ENCODE measurements at places on chromosomes 12 and 14. TPM values are rescaled to one million over a fixed set of nuclear protein-coding genes. Genes with fewer than 3 reads are reported as not detected.

- no peak overlapping the region for H3K27ac ChIP-seq
- H3K36me3 ChIP-seq, result peaks cover 5% of the 10 kb centered on the region
- no peak overlapping the region for H3K4me3 ChIP-seq
- H3K4me1 ChIP-seq, result no peaks in the 10 kb centered on the region
- H3K27me3 ChIP-seq, result peaks cover 22% of the 10 kb centered on the region
Observed at GRCh38 chr14:77275601-77276017, 4.6 kb upstream of the NGB start.

DNA sequence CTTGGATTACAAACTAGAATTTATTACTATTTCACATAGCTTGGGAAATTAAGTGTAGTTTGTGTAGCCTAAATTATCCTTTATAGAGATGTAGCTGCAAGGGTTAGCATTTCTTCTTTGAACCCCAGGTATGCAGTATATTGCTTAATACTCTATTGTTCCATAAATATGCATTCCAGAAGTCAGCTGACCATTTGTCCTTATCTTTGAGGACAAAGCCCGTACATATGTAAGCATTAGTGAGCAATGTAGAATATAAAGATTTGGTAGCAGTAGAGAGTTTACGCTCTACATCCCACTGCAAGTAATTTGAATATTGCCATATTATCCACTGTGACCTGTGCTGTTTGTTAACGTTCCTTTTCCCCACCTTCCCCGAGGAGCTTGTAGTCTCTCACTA is 26.9 kb downstream of the PPM1A start:
- no peaks in the 10 kb centered on the region for H3K36me3 ChIP-seq
- no peak overlapping the region for H3K4me3 ChIP-seq
- DNase-seq, result no peak
- H3K4me1 ChIP-seq, result peaks cover 12% of the 10 kb centered on the region
- H3K27me3 ChIP-seq, result no peaks in the 10 kb centered on the region
- no peak overlapping the region for H3K27ac ChIP-seq

GRCh38 chr12:20140751-20141150 is 227.6 kb upstream of the PDE3A start:
- H3K27ac ChIP-seq, result no peak overlapping the region
- H3K4me1 ChIP-seq, result no peaks in the 10 kb centered on the region
- H3K4me3 ChIP-seq, result no peak overlapping the region

DNA sequence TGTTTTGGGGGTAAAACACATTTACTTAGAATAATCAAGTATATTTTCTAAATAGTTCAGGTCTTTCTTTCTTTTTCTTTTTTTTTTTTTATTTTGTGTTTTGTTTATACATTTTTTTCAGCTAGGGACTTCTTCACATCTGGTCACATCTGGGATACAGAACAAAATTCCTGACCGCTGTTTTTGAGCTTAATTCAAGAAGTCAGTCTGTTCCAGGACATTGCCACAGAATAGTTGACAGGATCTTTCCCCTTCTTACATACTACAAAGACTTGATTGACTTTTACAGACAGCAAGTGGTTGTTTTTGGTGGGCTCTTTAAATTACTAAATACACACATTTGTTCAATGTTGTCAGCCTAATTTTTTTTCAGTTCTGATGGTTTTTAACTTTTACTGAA is 41.8 kb upstream of the DCN start:
- H3K36me3 ChIP-seq, result no peaks in the 10 kb centered on the region
- no peak overlapping the region for H3K27ac ChIP-seq
- DNase-seq, result no peak
- H3K4me1 ChIP-seq, result no peaks in the 10 kb centered on the region
- H3K4me3 ChIP-seq, result no peak overlapping the region
- no peaks in the 10 kb centered on the region for H3K27me3 ChIP-seq

GRCh38 chr12:64808110-64808509 is 16.3 kb upstream of the TBC1D30 start:
- H3K36me3 ChIP-seq, result no peaks in the 10 kb centered on the region
- no peak overlapping the region for H3K4me3 ChIP-seq
- no peaks in the 10 kb centered on the region for H3K27me3 ChIP-seq
- H3K4me1 ChIP-seq, result no peaks in the 10 kb centered on the region

GRCh38 chr14:22583994-22584393 is 5.0 kb downstream of the DAD1 start:
- no peaks in the 10 kb centered on the region for H3K36me3 ChIP-seq
- no peak overlapping the region for H3K27ac ChIP-seq

- peaks cover 7% of the 10 kb centered on the region for H3K4me1 ChIP-seq
- no peaks in the 10 kb centered on the region for H3K27me3 ChIP-seq
- H3K36me3 ChIP-seq, result peaks cover 9% of the 10 kb centered on the region
- peak overlapping the region; percentile 60 for H3K27ac ChIP-seq
Observed at GRCh38 chr12:110467847-110468213, 227 bp downstream of the GPN3 start.

- H3K27me3 ChIP-seq, result no peaks in the 10 kb centered on the region
- H3K27ac ChIP-seq, result no peak overlapping the region
- H3K4me1 ChIP-seq, result peaks cover 9% of the 10 kb centered on the region
- DNase-seq, result peak; percentile 65
- H3K4me3 ChIP-seq, result no peak overlapping the region
Observed at GRCh38 chr14:68248481-68249255, 429.1 kb downstream of the RAD51B start.

GRCh38 chr12:119964929-119965328 is 24.1 kb upstream of the BICDL1 start:
- H3K27ac ChIP-seq, result no peak overlapping the region
- no peaks in the 10 kb centered on the region for H3K36me3 ChIP-seq

GRCh38 chr12:54030889-54031471 is 1.9 kb upstream of the HOXC5 start:
- DNase-seq, result no peak
- no peaks in the 10 kb centered on the region for H3K4me1 ChIP-seq
- H3K27ac ChIP-seq, result no peak overlapping the region
- H3K4me3 ChIP-seq, result no peak overlapping the region
- H3K27me3 ChIP-seq, result peaks cover 100% of the 10 kb centered on the region

GRCh38 chr12:124620606-124621295 is 53.3 kb upstream of the NCOR2 start:
- H3K4me1 ChIP-seq, result no peaks in the 10 kb centered on the region
- no peaks in the 10 kb centered on the region for H3K36me3 ChIP-seq
- no peak overlapping the region for H3K27ac ChIP-seq
- DNase-seq, result no peak
- H3K4me3 ChIP-seq, result no peak overlapping the region

DNA sequence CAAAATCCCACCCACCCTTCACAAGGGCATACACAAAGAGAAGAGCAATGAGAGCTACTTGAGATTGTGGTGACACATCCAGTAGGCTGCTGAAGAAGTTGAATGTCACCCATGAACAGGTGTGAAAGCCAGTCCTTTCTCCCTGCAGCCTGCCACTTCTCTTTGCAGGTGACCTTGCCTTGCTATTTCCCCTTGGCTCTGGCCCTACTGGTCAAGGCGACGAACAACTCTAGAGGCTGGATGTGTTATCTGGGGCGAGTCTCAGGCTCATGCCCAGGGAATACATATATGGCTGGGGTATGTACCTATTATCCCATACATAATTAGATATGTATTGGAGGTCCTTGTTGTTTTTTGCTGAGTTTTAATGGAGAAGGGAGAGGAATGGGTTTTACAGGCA is 70.2 kb upstream of the EGLN3 start:
- 0 out of 2 replicates have a peak, but pooled peaks cover 7% of the 10 kb centered on the region for H3K4me1 ChIP-seq
- H3K27ac ChIP-seq, result no peak overlapping the region
- H3K4me3 ChIP-seq, result no peak overlapping the region
- DNase-seq, result no peak

DNA sequence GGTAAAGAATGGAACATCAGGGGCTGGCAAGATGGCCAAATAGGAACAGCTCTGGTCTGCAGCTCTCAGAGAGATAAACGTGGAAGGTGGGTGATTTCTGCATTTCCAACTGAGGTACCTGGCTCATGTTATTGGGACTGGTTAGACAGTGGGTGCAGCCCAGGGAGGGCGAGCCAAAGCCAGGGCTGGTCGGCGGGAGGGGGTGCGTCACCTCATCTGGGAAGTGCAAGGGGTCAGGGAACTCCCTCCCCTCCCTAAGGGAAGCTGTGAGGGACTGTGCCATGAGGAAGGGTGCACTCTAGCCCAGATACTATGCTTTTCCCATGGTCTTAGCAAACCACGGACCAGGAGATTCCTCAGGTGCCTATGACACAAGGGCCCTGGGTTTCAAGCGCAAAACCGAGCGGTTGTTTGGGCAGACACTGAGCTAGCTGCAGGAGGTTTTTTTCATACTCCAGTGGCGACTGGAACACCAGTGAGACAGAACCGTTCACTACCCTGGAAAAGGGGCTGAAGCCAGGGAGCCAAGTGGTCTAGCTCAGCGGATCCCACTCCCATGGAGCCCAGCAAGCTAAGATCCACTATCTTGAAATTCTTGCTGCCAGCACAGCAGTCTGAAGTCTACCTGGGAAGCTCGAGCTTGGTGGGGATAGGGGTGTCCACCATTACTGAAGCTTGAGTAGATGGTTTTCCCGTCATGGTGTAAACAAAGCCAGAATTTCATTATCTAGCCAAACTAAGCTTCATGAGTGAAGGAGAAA is 317.6 kb downstream of the NELL2 start:
- H3K27ac ChIP-seq, result no peak overlapping the region
- H3K4me3 ChIP-seq, result no peak overlapping the region
- no peaks in the 10 kb centered on the region for H3K36me3 ChIP-seq
- DNase-seq, result no peak

The TMEM233 gene
- 0.09 TPM for total RNA-seq

The BICDL1 gene
- total RNA-seq, result 26.9 TPM

The GATC gene
- total RNA-seq, result 34.2 TPM

The PGF gene
- 4.1 TPM for total RNA-seq

The C12orf50 gene
- total RNA-seq, result not detected

The KSR2 gene
- total RNA-seq, result 2.1 TPM

The CFAP54 gene
- total RNA-seq, result 0.17 TPM

The ZNF385A gene
- 12.1 TPM for total RNA-seq

The PTPRR gene
- total RNA-seq, result 0.07 TPM

The GZMH gene
- not detected for total RNA-seq

The CLIP1 gene
- 26.6 TPM for total RNA-seq

The MIPOL1 gene
- 23.9 TPM for total RNA-seq

The KRT85 gene
- total RNA-seq, result not detected

The OR4E2 gene
- total RNA-seq, result not detected

The BBOF1 gene
- total RNA-seq, result 0.42 TPM
